ENCODE measurements at places on chromosomes 2 and 18.

DNA sequence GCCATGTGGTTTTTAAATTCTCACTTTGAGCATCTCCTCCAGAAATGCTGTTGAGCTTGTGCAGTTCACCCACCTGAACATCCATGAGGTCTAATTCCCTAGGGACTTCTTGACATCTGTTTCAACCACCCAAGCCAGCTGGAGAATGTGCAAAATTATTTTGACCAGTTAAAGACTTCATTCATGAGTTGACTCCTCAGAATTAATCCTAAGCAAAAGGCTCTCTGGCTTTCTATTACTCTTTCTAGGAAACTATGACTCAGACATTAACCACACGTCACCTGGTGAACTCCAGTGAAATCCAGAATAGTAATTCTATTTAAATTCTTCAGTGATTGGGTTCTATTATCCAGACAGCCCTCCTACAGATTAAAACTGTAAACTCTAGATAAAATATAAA lies 247.5 kb downstream of the NBAS start:
- no peak for DNase-seq

DNA sequence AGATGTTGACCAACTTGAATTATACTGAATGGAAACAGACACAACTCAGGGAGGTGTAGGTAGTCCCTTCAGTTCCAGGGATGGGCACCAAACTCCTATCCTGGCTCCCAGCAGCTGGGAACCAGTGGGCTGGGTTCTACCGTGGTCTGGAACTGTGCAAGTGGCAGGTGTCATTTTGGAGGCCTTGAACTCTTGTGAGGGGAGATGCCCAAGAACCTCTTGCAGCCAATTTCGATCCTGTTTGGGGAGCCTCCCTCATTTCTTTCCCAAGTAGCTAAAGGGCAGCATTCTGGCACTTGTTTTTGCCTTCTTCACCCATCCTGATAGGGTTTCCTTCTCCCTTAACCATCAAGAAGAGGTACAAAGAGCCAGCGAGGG lies 200.2 kb downstream of the ANKRD30B start:
- no peak for DNase-seq

DNA sequence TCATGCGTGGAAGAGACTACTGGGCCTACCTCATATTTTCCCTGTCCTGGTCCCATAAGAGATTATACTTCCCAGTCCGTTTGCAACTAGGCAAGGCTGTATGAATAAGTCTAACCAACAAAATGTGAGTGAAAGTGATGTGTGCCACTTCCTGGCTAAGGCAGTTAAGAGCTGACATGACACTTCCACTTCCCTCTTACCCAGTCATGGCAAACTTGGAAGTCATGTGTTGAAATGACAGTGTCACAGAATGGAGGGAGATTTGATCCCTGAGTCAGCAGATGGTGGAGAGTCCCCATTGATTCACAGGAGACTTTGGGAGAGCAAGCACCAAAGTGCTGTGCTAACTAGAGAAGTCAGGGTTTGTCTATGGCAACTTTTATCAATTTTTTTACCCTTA lies 36.4 kb downstream of the TACR1 start:
- DNase-seq = no peak

DNA sequence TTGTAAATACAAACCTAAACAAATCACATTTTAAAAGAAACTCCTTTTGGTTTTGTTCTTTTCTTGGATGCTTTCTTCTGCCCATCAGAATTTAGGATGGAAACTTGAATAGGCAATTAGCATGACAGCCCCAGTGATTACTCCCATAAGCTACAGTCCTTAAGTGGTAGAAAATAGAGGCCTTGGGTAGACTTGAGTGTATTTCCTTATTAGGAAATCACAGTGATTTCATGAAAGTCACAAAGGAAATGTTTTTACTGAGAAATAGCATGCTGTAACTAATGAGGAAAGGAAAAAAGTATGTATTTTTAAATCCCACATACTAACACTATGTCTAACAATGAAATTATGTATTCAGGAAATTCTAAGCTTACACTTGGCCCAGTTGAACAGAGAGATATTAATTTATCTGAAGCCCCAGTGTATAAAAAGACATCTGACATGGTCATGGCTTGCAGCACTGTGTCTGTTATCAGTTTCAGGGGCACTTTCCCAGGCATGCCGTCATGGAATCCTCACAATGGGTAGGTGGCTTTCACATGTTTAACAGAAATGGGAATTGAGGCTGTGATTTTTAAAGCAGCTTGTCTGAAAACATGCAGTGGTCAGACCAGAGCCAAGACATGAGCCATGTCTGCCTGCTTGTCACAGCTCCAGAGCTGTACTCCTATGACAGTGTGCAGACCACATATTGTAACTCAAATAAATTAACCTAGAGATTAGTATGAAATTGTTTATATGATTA lies 79.7 kb upstream of the TRIB2 start:
- DNase-seq = no peak

DNA sequence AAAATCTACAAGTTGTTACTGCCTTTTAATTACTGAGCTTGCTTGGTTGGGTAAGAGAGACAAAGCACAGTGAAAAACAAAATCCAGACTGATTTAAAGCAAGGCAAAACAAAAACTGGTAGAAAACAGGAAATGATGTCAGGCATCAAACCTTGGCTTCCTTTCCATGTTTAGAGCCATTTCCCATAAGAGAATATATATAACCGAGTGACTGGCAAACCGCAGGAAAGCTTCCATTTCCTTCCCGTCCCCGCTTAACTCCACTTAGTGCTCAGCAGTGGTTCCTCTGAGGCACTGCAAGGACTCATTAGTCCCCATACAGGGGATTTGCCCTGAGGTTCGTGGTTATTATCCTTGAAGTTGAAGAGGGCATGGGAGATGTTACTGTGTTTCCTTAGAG lies 446.3 kb downstream of the LPIN1 start:
- DNase-seq = no peak

DNA sequence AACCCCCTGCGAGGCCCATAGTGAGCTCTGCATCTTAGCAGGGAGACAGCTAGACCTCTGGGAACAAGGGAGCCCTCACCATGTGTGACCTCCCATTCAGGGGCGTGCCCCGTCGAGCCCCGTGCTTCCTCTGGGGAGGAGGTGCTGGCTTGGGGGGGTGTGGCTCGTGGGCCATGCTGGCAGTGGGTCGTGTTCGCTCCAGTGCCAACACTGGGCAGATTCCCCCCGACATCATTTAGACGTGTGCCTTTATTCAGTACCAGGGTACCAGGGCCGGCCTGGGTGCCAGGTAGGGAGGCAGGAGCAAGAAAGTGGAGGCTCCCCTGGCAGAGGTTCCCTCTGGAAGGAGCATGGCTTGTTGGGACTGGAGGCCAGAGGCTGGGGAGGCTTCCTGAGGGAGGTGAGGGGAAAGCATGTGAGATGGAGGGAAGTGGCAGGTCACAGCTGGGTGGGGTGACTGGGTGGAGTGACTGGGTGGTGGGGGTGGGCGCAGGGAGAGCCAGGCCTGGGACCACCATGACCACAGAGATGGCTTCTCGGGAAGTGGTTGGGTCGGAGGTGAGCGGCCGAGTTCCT lies 15.2 kb downstream of the GPC1 start:
- no peak for DNase-seq

DNA sequence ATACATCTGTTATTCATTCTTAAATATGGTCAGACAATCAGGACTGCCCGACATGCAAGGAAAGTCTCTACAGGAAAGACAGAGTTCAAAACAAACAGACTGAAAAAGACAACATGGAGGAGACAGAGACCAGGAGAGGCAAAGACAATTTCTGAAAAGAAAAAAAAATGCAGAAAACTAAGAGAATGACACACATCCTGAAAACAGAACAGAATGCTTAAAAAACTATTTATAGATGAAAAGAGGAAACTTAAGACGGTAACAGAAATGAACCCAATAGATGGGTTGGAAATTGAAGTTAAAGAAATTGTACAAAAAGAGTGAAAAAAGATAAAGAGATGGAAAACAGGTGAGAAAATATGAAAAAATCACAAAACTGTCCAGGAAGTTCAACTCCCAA lies 95.7 kb downstream of the BCL2 start:
- no peak for DNase-seq

- DNase-seq = no peak
Measured at GRCh38 chr2:222972420-222972819, 79.6 kb upstream of the KCNE4 start.
